ENCODE measurements at places on chromosomes 16 and 17.

DNA sequence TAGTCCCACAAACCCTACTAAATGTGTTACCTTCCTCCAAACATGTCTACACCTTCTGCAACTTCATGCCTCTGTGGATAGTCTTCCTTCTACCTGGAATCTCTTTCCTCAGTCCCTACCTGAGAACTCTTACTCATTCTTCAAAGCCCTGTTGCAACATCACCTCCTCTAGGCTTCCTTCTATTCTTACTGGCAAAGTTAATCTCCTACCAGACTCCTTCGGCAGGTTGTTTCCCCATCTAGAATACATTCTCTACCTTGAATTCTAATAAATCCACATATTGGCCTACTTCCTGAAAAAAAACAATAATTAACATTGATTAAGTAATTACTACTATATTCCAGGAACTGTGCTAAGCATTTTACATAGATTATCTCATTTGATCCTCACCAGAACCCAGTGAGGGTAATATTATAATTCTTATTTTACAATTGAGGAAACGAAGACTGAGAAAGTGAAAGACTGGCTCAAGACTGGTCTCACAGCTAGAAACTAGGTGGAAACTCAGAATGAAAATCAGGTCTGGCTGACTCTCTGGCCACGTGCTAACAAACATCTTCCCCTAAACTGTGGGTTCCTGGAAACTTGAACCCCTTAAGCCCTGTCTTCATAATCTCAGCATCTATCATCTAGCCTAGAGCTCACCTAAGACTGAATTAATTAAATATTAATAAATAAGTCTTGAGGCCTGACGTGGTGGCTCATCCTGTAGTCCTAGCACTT is 4.6 kb upstream of the STAT3 start:
- DNase-seq = no peak

GRCh38 chr17:64022611-64023063 is 2.2 kb upstream of the ICAM2 start:
- DNase-seq = no peak

- DNase-seq = peak; percentile 91
Observed at GRCh38 chr16:3152277-3152990, 17.6 kb downstream of the ZNF213 start.

DNA sequence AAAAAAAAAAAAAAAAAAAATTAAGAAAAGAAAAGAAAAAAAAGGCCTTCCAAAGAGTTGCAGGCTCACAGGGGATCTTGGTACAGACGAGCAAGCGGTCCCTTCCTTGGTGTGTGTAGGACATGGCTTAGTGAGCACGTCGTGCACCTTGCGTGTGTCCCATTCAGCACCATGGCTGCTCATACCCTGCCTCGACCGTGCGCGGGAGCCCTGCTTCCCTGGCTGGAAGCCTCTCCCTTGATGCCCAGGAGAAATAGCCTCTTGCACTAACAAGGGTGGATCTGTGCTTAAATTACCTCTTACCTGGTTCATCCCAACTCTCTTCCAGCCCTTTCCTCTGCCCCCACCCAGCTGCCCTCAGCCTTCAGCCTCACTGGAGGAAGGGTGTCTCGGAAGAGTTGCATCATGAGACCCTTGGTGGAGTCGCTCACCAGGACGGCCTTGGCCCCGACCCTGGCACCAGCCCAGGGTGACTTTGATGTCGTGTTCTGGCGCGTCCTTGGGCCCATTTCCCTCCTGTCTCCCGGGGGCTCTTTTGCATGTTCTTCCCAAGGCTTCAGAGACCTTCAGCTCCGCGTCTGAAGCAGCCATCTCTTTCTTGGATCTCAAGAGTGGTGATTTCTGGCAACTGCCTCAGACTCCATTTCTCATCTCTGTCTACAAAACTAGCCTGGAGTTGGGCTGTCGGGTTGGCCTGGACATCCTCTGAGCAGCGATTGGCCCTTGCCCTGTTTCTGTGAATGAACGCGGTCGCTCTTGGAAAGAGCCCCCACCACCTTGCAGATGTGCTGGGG is 127.2 kb downstream of the CMIP start:
- no peak for DNase-seq

- no peak for DNase-seq
Observed at GRCh38 chr17:20244671-20245070, 222.7 kb downstream of the LGALS9B start.

DNA sequence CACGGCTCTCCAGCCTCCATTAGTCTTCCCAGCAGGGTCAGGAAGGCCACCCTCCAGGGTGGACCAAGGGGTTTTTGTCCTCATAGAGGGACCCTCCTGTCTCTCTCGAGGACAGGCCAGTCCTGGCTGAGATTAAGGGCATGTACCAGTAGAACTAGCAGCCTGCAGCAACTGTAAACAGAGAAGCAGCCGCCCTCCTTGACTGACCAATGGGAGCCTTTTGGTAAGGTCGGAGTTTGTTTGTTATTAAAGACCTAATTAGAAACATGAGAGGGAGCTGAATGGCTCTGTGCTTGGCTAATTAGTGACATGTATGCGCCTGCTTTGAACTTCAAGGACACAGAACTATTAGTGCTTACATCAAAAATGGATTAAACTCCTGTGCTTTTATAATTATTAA is 80.0 kb downstream of the CCDC182 start:
- DNase-seq = no peak

Data from fibroblast of skin of back (primary cell).